Naive thymus-derived CD8-positive, alpha-beta T cell (primary cell): ENCODE measurements at places on chromosomes 13 and 19.
A peak's percentile ranks its signal among the peaks of the same experiment; 100 is the strongest.

DNA sequence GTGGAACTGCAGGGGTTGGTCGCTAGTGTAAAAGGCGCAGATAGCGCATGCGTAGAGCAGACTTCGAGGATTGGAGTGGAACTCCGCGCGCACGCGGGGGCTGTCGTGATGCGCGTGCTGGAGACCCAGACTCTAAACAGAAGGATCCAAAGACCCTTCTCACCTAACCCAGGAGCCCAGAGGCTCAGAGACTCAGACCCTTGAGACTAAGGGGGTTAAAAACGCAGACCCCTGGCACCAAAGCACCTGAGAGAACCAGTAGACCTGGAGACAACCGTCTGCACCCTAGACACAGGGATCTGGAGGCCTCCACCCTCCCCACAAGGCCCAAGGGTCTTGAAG is 567 bp upstream of the CTU1 start:
- no peak for DNase-seq

DNA sequence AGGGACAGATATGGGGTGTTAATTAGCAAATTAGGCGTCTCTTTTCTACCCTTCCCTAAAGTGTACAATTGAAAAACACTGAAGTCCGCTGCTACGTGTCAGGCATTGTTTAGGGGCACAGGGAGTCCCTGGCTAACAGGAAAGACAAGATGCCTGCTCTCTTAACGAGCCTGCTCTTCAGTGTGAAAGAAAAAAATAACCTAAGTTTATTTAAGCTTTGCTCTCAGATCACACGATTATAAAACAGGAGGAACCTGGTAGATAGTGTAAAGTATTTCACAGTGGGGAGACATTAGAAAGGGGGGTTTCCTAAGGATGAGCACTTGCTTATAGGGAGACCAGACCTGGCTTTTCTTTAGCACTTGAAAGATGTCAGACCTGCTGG is 38.7 kb downstream of the IGFL2 start:
- DNase-seq, result no peak

DNA sequence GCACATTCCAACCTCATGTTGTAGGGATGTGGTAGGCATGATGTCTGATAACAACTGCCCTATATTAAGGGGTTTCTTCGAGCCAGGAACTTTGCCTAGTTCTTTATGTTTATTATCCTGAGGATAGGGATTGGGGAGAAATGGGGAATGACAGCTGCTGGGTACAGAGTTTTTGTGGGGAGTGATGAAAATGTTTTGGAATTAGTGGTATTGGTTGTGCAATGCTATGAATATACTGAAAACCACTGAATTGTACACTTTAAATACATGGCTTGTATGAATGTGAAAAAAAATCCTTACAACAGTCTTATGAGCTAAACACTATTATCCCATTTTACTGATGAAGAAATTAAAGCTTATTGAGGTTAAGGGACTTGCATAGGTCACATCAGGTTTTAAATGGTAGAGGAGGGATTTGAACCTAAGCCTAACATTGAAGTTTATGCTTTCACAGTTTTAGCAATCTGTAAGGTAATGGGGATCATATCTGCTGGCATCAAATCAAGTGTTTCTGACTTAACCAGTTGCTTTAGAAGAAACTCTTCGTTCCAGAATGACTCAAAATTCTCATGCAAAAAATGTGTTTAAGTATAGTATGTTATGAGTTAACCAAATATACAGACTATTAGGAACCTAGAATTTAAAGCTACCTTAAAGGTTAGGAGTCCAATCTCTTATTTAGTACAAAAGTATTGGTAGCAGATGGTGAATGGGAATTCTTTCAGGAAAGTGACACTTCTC is 61.4 kb downstream of the ERCC5 start:
- DNase-seq, result no peak

- DNase-seq, result peak; percentile 22
Measured at GRCh38 chr19:459724-460511, 915 bp downstream of the SHC2 start.

DNA sequence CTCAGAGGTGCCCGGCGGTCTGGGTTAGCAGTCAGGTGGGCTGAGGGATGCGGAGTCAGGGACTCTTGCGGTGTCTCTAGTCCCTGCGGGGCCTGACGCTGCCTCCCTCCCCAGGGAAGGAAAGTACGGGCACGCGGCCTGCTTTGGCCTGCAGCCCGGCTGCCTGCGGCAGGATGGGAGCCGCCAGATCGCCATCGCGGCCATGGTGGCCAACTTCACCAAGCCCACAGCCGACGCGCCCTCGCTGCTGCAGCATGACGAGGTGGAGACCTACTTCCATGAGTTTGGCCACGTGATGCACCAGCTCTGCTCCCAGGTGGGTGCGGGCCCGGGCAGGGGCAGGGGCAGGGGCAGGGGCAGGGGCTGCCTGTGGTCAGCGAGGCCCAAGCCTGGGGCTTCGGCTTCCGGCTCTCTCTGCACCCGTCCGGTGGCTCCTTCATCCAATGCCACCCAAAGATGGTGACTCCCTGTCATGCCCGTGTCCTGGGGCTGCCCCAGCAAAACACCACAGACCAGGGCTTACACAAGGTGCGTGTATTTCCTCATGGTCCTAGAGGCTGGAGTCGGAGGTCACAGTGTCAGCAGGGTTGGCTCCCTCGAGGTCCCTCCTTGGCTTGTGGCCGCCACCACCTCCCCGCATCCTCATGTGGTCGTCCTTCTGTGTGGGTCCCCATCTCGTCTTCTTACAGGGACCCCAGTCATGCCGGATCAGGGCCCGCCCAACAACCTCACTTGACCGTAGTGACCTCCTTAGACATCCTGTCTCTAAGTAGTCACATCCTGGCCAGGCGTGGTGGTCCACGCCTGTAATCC is 11.3 kb upstream of the ZNF554 start:
- DNase-seq, result no peak

- no peak for DNase-seq
Measured at GRCh38 chr13:95647321-95647720, 2.8 kb upstream of the DZIP1 start.

DNA sequence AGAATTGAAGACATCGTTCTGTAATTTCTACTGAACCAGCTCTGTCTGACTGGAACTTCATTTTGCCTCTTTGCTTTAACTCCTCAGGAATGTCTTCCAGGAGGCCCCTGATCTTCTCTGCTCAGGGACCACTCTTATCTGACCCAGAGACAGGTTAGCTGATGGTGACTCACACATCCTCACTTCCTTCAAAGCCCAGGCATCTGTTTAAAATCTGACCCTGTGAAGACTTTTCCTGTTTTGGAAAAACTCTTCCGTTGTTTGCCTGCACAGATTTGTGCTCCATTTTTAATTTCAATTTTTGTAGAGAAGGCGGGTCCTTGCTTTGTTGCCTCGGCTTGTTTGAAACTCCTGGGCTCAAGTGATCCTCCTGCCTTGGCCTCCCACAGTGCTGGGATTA is 1.6 kb downstream of the ARL11 start:
- no peak for DNase-seq

- DNase-seq, result no peak
Measured at GRCh38 chr13:99322297-99323103, 15.3 kb upstream of the GPR183 start.

DNA sequence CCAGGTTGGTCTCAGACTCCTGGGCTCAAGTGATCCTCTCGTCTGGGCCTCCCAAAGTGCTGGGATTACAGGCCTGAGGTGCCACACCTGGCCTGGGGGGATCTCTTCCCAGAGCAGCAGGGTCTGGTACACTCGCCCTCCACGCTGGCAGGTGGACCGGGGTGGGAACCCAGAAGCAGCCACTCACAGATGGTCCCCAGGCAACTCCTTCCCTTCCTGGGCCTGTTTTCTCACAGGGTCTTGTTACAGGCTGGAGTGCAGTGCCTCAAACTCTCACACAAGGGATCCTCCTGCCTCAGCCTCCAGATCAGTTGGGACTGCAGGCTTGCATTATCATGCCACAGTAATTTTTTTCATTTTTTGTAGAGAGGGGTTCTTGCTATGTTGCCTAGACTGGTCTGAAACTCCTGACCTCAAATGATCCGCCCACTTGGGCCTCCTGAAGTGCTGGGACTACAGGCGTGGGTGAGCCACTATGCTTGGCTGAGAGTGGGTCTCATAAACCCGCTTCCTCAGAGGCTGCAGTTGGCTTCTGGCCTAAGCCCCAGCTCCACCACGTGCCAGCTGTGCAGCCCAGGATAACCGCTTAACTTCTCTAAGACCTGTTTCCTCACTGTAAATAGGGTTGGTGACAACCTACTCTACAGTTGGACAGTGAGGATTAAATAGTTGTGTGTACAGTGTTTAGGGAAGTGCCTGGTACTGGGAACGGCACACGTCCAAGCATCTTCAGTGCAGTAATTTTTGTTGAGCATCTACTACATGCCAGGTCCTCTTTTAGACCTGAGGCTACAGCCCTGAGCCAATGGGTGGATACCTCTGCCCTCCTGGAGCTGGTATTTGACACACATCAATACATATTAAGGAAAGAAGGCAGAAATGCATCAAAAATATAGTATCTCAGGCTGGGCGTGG is 871 bp upstream of the CCER2 start:
- no peak for DNase-seq

DNA sequence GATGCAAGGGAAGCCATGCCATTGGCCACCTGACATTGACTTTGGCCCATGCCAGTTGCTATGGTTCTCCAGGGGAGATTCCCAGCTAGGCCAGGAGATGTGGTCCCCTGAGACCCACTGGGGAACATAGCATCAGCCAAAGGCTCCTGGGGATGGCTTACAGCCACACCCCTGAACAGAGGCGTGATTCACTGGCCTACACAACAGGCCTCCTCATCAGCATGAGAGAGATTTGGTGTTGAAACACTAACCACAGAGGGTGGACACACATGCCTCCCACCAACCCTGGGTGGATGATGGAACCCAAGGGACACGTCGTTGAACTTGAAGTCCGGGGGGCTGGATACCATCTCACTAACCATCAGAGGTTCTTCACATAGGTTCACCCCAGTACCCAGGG is 14.4 kb downstream of the IQCN start:
- DNase-seq, result no peak

GRCh38 chr13:76009267-76009890 is 373.2 kb downstream of the LMO7 start:
- DNase-seq, result no peak

DNA sequence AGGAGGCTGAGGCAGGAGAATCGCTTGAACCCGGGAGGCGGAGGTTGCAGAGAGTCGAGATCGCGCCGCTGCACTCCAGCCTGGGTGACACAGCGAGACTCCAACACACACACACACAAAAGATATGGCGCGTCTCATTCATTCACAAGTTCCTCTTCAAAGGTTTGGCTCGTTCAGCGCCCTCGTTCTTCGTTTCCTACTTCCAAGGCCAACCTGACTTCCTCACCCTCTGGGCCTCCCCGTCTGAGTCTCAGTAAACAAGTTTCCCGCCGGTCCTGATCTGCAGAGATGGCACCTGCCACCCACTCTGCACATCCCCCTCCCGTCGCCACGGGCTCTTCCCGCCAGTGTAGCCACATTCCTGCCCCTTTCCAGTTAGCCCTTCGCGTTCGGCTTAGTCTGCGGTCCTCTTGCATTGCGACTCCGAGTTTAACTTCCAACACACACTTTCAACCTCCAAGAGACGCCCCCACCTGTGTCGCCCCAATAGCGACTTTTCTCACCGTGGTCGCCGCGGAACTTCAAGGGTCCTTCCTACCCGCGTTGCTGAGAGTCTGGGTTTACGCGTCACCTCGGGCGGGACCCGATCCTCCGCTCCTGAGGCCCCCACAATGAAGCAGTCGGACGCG is 1.3 kb upstream of the BSG start:
- DNase-seq, result peak; percentile 39

DNA sequence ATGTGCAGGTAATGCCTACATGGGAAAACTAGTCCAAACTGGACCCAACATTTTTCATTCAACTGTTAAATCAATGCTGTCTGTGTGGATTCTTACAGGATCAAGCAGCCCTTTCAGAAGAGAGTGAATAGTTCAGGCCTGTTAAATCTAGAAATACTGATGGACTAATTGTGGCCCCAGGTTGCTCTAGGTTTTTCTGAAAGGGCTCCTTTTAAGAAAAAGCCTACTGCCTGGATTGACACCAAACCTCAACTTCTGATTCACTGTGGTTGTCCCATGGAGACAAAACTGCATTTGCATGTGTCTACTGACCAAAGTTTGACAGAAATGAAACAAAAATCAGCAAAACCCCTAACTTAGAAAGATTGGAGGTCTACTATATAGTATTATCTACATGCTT is 437.0 kb downstream of the KLF12 start:
- no peak for DNase-seq

- DNase-seq, result peak; percentile 48
Measured at GRCh38 chr19:35000647-35001501, 751 bp downstream of the GRAMD1A start.

DNA sequence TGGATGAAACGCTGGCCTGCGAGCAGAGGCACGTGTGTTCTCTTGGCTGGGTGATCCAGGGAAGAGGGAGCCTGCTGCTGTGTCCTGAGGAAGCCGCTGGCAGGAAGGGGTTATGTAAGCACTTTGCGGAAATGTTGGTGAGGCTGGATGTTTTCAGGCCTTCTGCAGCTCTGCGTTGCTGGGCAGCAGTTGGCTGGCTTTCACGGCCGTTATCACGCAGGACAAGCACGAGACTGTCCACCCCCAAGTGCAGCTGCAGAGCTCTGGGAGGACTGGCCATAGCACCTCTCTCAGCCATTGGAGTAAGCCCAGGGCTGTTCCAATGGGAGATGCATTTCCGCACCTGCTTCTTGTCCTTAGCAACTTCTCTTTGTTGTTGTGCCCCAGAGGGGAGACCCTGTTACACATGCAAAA is 146.9 kb upstream of the SOX21 start:
- no peak for DNase-seq

DNA sequence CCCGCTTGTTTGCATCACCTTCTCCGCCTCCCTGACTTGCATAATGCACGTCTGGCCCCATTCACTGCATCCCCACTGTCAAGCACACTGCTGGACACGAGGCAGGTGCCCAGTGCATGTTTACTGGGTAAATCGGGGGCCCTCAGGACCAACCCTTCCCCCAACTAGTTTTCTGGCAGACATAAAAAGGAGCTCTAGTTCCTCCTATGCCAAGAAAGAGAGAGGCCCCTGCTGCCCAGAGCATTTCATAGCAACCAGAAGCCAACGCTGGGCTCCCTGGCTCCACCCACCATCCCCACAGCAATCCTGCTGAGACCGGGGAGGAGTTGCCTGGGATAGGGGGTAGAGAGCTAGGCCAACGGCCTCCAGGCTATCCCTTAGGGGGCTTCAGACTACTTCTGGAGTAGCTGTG is 23.2 kb downstream of the ANKRD27 start:
- no peak for DNase-seq

DNA sequence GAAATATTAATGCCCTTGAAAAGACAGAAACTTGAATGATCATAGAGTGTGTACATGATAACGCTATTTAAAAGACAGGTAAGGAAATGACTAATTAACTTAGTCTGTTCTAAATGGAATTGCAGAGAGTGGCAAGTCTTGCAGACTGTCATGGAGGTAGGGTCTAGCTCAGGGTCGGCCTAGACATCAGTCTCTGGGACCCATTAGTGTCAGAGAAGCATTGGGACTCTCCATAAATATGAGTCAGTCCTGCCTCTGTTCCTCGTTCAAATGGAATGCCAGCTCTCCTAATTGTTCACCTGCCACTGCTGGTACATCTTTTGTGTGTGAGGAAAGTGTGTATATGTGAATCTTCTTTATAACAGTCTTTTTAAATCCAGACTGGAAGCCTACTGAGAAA is 28.0 kb downstream of the PCDH20 start:
- no peak for DNase-seq
